ENCODE measurements at places on chromosomes 2 and 18. TPM values are rescaled to one million over a fixed set of nuclear protein-coding genes. Genes with fewer than 3 reads are reported as not detected.

Gene RESP18
- total RNA-seq: not detected

Gene TNFAIP6
- total RNA-seq: not detected

Gene TCF7L1
- total RNA-seq: not detected

Gene LAMA3
- not detected for total RNA-seq

Gene POTEI
- not detected for total RNA-seq

Gene SCN2A
- total RNA-seq: not detected

Gene SERPINB11
- not detected for total RNA-seq

Gene C1GALT1C1L
- total RNA-seq: 0.31 TPM

Gene GRHL1
- not detected for total RNA-seq

Gene GKN1
- not detected for total RNA-seq

Gene HNRNPLL
- 16.3 TPM for total RNA-seq

Gene HRH4
- not detected for total RNA-seq

DNA sequence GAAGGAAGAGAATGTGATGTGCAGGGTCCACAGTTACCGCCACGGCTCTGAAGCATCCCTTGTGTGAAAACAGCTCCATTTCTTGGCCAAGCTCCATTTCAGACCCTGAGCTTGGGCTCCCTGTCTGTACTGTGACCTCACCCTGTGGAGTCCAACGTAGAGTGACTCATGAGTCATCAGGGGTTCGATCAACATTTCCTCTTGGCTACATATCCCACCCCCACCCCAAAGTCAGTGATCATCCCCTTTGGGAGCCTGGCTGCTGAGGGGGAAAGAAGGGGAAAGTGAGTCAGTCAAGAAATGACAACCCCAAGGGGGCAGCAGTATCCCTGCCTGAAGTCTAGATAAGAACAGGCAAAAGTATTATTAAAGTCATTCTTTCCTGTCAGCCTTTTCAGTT is 62.2 kb downstream of the PAPOLG start:
- peaks cover 40% of the 10 kb centered on the region for H3K4me1 ChIP-seq
- H3K27ac ChIP-seq: peak overlapping the region; percentile 84
- H3K27me3 ChIP-seq: peaks cover 12% of the 10 kb centered on the region
- DNase-seq: peak; percentile 15
- H3K36me3 ChIP-seq: no peaks in the 10 kb centered on the region

DNA sequence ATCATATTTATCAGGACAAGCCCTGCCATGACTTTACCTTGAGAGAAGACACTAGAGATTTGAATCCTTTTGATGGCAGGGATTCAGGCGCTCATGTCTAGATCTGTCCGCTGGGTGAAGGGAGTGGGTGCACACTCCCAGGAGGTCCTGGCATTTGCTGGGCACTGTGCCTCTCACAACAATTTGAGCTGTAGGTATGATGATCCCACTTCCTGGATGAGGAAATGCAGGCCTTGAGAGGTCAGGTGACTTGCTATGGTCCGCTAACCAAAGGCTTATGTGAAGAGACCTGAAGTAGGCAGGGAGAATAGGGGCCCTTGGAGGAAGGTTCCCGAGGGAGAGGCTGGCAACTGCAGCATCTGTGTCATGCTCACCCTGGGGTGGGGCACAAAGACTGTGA is 206.1 kb downstream of the HAUS1 start:
- no peaks in the 10 kb centered on the region for H3K36me3 ChIP-seq
- no peak overlapping the region for H3K4me3 ChIP-seq
- H3K27ac ChIP-seq: no peak overlapping the region
- H3K27me3 ChIP-seq: no peaks in the 10 kb centered on the region
- DNase-seq: no peak

DNA sequence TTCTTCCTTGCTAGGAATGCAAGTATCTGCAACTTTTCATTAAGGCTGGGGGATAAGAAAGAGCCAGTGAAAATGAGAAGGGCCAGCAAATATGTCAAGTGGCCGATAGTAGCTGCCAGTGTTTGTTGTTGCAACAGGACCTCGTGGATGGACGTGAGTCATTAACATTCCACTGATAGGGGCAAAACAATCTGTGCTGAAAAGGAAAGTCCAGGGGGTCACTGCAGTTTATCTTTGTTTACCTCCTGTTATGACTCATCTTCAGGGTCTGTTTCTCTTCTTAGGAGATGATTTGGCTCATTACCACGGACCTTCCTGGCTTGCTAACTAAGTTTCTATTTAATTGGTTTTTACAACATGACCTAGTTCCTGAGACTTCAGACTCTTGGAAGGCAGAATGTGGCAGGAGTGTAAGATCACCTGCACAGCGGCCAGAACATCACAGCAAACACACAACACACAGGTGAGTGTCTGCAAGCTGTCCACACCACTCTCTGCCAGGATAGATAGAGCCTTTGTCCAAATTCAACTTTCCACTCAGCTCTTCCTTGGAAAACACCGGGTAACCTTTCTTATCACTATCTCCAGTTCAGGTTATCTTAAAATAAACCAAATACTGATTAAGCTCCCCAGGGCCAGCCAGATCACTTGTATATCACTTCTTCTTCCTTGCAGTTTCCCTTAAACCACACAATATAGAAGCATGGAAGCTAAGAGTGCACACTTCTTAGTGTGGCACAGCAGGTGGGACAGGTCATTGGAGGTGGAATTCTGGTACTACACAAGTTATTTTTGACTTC is 157.5 kb upstream of the LMAN1 start:
- no peak overlapping the region for H3K27ac ChIP-seq
- H3K4me1 ChIP-seq: no peaks in the 10 kb centered on the region
- H3K36me3 ChIP-seq: no peaks in the 10 kb centered on the region
- DNase-seq: no peak

DNA sequence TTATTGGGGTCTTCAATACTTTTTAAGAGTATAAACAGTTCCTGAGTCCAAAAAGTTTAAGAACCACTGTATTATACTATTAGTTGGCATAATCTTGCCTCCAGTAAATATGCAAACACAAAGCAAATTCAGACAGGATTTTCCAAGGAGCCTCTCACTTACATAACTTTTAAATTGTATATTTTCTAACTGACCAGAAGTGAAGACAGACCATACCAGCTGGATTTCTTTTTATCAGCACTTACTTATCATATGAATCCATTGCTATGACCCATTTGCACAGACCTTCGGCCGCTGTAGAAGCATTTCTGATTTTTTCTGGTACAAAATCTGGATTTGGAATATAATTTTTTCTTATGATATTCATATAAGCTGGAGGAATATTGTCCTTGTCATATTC is 200.1 kb downstream of the SLC39A10 start:
- DNase-seq: no peak
- H3K27me3 ChIP-seq: no peaks in the 10 kb centered on the region
- H3K27ac ChIP-seq: no peak overlapping the region
- no peaks in the 10 kb centered on the region for H3K4me1 ChIP-seq
- H3K4me3 ChIP-seq: no peak overlapping the region

DNA sequence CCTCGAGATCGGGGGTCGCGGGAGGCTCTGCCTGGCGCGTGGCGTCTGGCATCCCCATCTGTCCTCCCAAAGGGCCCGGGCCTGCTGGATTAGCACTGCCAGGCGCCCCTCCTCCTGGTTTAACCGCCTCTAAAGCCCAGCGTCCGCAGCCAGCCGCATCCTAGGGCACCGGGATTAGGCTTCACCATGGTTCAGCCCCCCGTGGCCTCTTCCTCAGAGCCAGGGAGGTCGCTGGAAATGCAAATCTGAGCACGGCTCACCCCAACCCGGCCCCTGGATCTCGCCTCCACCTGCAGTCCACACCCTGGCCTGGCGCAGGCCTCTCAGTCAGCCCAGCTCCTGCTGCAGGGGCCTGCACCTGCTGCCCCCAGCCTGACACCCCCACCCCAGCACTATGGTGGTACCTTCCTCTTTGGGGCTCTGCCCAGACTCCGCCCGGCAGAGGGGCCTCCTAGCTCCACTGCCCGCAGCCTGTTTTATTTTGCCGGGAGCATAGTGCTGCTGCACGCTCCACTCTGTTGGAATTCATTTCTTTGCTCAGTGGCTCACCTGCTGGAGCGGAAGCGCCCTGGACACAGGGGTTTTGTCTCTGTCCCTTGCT is 13.2 kb downstream of the PRELID3A start:
- H3K4me1 ChIP-seq: peaks cover 6% of the 10 kb centered on the region
- peaks cover 4% of the 10 kb centered on the region for H3K27me3 ChIP-seq
- peak overlapping the region; percentile 65 for H3K4me3 ChIP-seq
- DNase-seq: no peak
- no peak overlapping the region for H3K27ac ChIP-seq

DNA sequence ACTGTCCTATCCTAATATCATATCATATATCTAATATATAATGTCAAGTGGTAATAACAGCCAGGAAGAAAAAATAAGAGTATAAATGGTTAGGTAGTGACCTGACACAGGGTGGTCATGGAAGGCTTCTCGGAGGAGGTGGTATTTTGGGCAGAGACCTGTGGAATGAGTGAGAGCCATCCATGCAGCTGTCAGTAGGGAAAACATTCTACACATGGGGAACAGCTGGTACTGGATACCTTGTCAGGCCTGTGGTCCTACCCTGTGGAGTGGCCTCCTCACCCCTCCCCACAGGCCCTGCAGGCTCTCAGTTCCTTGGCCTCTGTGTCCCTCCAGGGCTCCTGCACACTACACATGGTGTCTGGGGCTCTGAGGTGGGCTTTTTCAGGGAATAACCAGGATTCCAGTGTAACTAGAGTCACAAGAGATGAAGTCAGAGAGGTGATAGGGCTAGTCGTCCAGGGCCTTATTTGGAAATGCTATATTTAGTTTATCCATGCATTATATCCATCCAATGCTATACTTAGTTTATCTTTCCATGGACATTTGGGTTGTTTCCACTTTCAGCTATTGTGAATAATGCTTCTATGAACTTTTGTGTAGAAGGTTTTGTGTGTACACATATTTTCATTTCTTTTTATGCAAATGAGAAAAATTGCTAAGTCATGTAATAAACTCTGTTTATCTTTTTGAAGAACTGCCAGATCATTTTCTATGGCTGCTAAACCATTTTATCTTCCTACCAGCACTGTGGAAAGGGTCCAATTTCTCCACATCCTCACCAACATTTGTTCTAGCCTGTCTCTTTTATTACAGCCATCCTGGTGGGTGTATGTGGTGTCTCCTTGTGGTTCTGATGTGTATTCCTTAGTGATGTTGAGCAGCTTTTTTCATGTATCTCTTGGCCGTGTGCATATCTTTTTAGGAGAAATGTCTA is 75.6 kb downstream of the TPGS2 start:
- DNase-seq: no peak
- H3K4me3 ChIP-seq: no peak overlapping the region
- no peaks in the 10 kb centered on the region for H3K36me3 ChIP-seq

- H3K4me3 ChIP-seq: no peak overlapping the region
- no peaks in the 10 kb centered on the region for H3K36me3 ChIP-seq
- H3K27me3 ChIP-seq: no peaks in the 10 kb centered on the region
Observed at GRCh38 chr2:33133454-33133952, 186.8 kb downstream of the LTBP1 start.

GRCh38 chr2:234808907-234809306 is 142.9 kb upstream of the SH3BP4 start:
- no peaks in the 10 kb centered on the region for H3K4me1 ChIP-seq
- H3K27ac ChIP-seq: no peak overlapping the region
- no peak overlapping the region for H3K4me3 ChIP-seq
- H3K36me3 ChIP-seq: no peaks in the 10 kb centered on the region
- DNase-seq: no peak

DNA sequence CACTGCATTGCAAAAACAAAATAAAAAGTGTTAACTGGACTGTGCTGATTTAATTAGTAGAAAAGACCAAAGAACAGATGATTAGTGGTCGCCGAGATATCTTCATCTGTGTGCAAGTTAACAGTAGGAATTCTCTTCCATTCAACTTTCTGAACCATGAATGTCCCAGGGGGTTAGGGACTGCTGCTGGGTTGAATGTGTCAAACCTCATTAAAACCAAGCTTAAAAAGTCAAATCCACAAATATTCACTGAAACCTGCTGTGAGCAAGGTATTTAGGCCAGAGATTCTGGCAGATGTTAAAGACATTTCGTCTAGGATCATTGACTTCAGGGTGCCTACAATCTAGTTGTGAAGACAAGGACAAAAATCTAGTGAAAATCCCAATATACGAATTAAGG is 58.7 kb downstream of the STPG4 start:
- peaks cover 2% of the 10 kb centered on the region for H3K4me1 ChIP-seq
- no peaks in the 10 kb centered on the region for H3K27me3 ChIP-seq
- H3K36me3 ChIP-seq: no peaks in the 10 kb centered on the region

DNA sequence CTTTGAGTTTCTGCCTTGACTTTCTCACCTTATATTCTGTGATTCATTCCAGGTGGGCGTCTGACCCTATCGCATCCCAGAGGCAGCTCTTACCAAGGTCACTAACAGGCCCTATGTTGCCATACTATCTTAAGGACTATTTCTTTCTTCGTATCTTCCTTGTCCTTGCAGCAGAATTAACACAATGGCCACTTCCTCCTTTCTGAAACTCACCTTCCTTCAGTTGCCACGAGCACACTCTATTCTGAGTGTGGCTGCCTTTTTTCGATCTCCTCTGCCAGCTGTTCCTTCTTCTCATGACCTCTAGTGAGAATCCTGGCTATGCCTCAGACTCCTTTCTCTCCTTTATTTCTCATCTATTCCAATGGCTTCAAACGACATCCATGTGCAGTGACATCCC is 160.4 kb upstream of the CCDC195 start:
- no peak for DNase-seq
- peaks cover 44% of the 10 kb centered on the region for H3K36me3 ChIP-seq
- peaks cover 19% of the 10 kb centered on the region for H3K4me1 ChIP-seq
- H3K4me3 ChIP-seq: no peak overlapping the region
- peak overlapping the region; percentile 47 for H3K27ac ChIP-seq

- peaks cover 26% of the 10 kb centered on the region for H3K36me3 ChIP-seq
- no peak overlapping the region for H3K4me3 ChIP-seq
- peaks cover 2% of the 10 kb centered on the region for H3K4me1 ChIP-seq
- no peaks in the 10 kb centered on the region for H3K27me3 ChIP-seq
- DNase-seq: no peak
- peak overlapping the region; percentile 15 for H3K27ac ChIP-seq
Observed at GRCh38 chr2:224837558-224837957, 121.4 kb upstream of the CCDC195 start.

- peak overlapping the region; percentile 90 for H3K27ac ChIP-seq
- H3K4me3 ChIP-seq: peak overlapping the region; percentile 83
- peaks cover 15% of the 10 kb centered on the region for H3K36me3 ChIP-seq
- DNase-seq: no peak
Observed at GRCh38 chr2:143140864-143141661, 11.8 kb downstream of the ARHGAP15 start.

- no peak overlapping the region for H3K4me3 ChIP-seq
- H3K27me3 ChIP-seq: no peaks in the 10 kb centered on the region
- no peaks in the 10 kb centered on the region for H3K36me3 ChIP-seq
- H3K27ac ChIP-seq: no peak overlapping the region
Observed at GRCh38 chr18:72091369-72091768, 452.8 kb downstream of the CBLN2 start.
